ENCODE measurements at places on chromosomes 2 and 18.
A peak's percentile ranks its signal among the peaks of the same experiment; 100 is the strongest.

DNA sequence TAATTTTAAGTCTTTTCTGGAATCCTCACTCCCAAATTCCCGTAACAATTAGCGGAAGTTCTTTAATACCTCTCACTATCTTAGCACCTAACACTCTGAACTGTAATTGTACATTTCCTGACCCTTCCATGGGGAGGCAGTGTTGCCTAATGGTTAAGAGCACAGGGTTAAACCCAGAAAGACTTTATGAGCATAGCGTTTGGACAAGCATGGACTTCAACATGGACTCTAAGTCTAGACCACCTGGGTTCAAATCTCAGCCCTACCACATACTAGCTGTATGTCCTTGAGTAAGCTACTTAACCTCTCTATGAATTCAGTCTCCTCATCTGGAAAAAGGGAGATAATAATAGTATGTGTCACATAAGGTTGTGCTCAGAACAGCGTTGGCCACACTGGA lies 13.0 kb downstream of the ANTXR1 start:
- no peak for DNase-seq

- no peak for DNase-seq
These were observed 22.9 kb upstream of the MGAT4A start for GRCh38 chr2:98753801-98754200.

DNA sequence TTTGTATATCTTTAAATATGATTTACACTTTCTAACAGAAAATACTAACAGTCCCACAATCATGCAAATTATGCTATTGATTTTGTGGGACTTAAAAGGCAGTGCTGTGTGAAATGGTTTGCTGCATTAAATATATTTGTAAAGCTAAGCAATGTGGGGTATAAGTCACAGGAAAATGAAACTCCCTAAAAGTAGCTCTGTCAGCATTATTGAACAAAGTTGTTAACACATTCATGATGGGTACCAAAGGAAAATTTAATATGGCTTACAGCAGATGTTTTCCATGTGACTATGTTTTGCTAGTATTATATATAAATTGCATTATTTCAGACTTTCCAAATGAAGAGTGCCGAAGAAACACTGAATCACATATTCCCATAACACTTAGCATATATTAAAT lies 1450.0 kb downstream of the LRP1B start:
- no peak for DNase-seq

DNA sequence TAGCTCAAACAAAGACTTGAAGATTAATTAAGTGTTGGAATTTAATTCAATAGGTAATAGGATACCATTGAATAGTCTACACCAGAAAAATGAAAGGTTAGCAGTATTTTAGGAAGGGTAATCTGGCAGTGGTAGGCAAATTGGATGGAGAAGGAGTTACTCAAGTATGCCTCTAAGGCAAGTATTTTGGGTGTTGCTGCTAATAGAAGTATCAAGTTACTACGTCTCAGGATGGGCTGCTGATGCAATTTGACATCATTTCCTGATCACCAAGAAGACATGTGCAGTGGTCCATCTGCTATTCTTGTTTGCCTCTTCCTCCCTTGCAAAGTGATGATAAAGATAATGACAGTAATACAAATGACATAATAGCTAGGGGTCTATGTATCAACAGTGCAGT lies 485.3 kb downstream of the TGIF1 start:
- no peak for DNase-seq

GRCh38 chr2:11753886-11754699 lies 7.7 kb downstream of the LPIN1 start:
- peak; percentile 47 for DNase-seq

DNA sequence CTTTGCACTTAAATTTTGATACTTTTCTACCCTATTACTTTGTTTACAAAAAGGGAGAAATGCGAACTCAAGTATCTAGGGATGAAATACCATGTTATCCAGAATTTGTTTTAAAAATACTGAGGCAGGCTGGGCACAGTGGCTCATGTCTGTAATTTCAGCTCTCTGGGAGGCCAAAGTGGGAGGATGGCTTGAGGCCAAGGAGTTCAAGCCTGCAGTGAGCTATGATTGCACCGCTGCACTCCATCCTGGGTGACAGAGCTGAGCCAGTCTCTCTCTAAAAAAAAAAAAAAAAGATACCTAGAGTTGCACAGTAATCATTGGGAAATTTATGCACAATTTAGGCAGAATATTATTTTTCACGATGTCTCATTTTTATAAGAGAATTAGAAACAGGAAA lies 12.4 kb upstream of the VAPA start:
- no peak for DNase-seq

Data from germinal center (tissue), 1 donor.